Immature natural killer cell (primary cell): ENCODE measurements at places on chromosomes 6 and 20.

DNA sequence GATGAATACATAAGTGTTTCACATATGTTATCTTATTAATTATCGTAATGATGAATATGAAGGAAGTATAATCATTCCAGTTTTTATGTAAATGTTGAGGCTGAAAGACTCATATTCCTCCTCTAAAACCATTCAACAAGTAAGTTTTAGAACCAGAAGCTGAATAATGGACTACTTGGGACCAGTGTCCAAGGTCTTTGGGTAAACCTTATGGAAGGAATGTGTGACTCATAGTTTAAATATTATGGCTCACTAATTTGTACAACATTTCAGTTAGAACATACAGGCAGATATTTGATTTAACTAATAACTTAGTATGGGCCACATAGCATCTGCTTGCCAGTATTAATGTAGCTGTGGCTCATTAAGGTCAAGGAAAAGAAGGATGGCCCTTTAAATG, 209.6 kb downstream of the TFAP2B start:
- H3K27ac ChIP-seq = no peak overlapping the region
- no peaks in the 10 kb centered on the region for H3K27me3 ChIP-seq
- no peak overlapping the region for H3K4me3 ChIP-seq
- H3K4me1 ChIP-seq = no peaks in the 10 kb centered on the region

- H3K27ac ChIP-seq = peak overlapping the region; percentile 73
- H3K4me1 ChIP-seq = peaks cover 18% of the 10 kb centered on the region
- H3K27me3 ChIP-seq = no peaks in the 10 kb centered on the region
- H3K4me3 ChIP-seq = peak overlapping the region; percentile 59
- peak; percentile 28 for DNase-seq
Measured at GRCh38 chr6:116695401-116695800, 14.4 kb downstream of the KPNA5 start.

- H3K36me3 ChIP-seq = peaks cover 57% of the 10 kb centered on the region
- DNase-seq = no peak
- no peak overlapping the region for H3K27ac ChIP-seq
- no peak overlapping the region for H3K4me3 ChIP-seq
- peaks cover 3% of the 10 kb centered on the region for H3K27me3 ChIP-seq
Measured at GRCh38 chr6:18206591-18206990, 51.4 kb downstream of the KDM1B start.

DNA sequence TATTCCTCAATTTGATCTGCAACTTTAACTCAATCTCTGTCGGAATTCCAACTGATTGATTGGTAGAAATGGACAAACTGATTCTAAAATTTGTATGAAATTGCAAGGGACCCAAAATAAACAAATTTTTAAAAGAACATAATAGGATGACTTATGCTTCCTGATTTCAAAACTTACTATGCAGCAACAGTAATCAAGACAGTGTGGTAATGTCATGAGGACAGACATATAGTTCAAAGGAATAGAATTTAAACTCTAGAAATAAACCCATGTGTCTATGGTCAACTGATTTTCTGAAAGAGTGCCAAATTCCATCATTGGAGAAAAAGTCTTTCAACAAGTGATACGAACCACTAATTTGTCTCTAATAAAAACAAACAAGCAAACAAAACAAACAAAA, 1320.1 kb upstream of the GJE1 start:
- H3K4me3 ChIP-seq = no peak overlapping the region
- no peaks in the 10 kb centered on the region for H3K36me3 ChIP-seq
- no peak for DNase-seq

- H3K27ac ChIP-seq = no peak overlapping the region
- H3K27me3 ChIP-seq = peaks cover 4% of the 10 kb centered on the region
- H3K36me3 ChIP-seq = no peaks in the 10 kb centered on the region
- no peaks in the 10 kb centered on the region for H3K4me1 ChIP-seq
- no peak for DNase-seq
Measured at GRCh38 chr20:11993886-11994461, 76.3 kb downstream of the BTBD3 start.

DNA sequence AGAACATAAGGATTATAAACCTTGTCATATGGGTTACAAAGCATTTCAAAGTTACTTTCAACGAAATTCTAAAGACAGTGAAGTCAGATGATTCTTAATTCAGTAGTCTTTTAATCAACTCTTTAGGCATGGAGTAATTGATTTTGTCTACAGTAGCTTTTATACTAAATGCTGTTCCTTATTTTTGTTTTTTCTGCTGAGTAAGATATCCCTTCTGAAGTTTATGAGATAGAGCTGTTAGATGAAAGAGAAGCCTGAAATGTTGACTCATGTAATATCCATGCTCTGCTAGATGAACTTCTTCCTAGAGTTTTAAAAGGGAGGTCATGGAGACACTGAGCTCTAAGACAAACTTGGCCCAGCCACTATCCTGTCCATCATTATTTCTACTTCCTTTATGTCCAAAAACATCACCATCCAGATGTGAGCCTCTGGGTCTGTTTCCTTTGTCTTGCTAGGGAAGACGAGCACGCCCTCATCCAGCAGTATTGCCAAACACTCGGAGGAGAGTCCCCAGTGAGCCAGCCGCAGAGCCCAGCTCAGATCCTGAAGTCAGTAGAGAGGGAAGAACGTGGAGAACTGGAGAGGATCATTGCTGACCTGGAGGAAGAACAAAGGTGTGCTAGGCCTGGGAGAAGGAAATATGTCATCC, 550.3 kb downstream of the UTRN start:
- no peak for DNase-seq
- peak overlapping the region; percentile 65 for H3K27ac ChIP-seq
- H3K27me3 ChIP-seq = no peaks in the 10 kb centered on the region
- H3K4me3 ChIP-seq = no peak overlapping the region
- peaks cover 5% of the 10 kb centered on the region for H3K36me3 ChIP-seq

GRCh38 chr6:31597006-31597405, 4.2 kb upstream of the NCR3 start:
- peaks cover 45% of the 10 kb centered on the region for H3K4me1 ChIP-seq
- H3K27me3 ChIP-seq = peaks cover 6% of the 10 kb centered on the region
- H3K36me3 ChIP-seq = no peaks in the 10 kb centered on the region
- peak; percentile 71 for DNase-seq
- no peak overlapping the region for H3K4me3 ChIP-seq

- peak; percentile 17 for DNase-seq
- H3K27ac ChIP-seq = no peak overlapping the region
- no peaks in the 10 kb centered on the region for H3K36me3 ChIP-seq
- H3K4me3 ChIP-seq = no peak overlapping the region
Measured at GRCh38 chr20:57498425-57499400, 26.2 kb downstream of the CTCFL start.

DNA sequence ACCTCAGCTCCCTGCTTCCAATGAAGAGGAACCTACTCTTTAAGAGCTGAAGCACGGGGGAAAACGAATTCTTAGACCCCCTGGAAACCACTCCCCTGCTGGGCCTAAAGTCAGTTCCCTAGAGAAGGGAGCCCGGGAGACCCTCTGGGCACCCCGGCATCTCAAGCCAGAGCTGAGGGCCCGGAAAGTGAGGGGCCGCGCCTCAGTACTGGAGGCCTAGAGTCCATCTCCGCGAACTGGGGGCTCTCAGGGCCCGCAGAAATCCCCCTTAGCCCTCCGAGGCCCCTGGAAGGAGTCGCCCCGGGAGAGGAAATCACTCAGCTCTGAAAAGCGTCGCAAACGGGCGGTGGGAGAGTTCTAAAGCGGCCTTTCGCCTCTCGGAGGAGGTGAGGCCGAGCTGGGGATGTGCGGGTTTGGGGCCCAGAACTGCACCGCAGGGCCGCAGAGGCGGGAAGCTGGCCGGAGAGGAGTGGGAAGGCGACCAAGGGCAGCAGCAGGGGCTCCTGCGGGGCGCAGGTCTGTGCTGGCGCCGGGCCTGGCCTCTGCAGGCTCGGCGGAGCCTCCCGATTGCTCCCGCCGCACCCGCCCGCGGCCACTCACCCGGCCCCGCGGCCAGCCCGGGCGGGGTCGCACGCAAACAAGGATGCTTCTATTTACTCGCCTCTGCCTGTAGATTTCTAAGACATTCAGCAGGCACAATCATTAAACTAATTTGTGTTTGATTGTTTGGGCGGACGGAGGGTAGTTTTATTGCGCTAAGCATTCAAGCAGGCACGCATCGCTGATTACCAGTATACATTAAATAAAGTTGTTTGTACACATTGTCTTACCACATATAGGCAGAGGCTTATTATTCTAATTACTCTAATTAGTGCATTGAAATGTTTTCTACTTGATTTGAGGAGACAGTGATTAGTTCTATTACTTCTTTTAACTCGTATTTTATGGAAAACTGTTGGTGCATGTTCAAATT, 9.2 kb downstream of the POU3F2 start:
- no peaks in the 10 kb centered on the region for H3K36me3 ChIP-seq
- peaks cover 18% of the 10 kb centered on the region for H3K4me1 ChIP-seq
- H3K27ac ChIP-seq = no peak overlapping the region
- H3K4me3 ChIP-seq = no peak overlapping the region

DNA sequence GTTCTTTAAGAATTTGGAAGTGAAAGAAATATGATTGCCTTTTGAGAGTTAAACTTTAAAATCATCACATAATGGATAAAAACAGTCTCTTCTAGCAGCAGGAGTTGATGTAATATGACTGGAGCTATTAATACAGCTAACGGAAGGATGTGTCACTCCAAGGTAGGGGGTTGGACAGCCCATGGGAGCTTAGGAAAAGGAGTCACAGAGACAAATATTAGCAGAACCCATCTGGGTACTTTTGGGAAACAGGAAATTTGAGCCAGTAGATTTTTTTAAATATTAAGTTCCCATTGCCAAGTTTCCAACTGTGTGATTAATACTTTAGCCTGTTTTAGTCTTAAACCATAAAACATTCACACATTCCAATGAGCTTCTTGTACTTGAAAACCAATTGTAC, 164.7 kb upstream of the RIMS1 start:
- H3K27me3 ChIP-seq = no peaks in the 10 kb centered on the region
- no peaks in the 10 kb centered on the region for H3K36me3 ChIP-seq
- no peak overlapping the region for H3K4me3 ChIP-seq
- no peak overlapping the region for H3K27ac ChIP-seq

DNA sequence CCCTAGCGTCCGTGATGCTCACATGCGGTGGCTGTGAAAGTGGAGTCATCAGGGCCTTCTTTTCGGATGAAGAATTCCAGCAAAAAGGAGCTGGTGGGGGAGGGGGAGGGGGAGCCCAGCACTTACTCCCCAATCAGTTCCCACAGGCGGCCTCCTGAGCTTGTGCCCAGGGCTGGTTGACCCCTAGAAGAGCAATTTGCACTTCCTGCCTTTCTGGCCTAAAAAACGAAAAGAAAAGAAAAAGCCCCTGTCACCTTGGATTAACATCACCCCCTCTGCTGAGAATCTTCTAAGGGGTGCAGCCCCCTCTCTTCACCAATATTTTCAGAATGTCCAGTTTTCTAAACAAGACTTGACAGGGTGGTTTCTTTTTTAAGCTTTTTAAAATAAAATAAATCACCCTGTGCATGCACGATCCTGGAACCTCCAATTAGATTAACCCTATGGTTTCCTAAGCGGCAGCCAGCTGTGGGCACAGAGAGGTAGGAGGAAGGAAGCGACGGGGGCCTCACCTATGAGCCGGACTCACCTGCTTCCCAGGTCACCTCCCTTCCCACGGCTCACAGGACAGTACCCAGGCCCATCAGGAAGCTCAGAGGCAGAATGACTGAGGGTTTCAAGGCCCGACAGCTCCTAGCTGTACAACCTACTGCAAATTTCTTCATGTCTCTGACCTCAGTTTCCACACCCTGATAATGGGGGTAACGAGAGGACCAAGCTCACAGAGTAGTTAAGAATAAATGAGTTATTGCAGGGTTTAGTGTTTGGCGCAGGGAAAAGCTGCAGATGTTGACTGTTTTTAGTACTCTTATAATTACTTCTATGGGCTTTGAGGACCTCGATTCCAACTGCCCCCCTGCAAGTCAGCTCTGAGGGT, 10.5 kb upstream of the TGM2 start:
- DNase-seq = no peak
- H3K27me3 ChIP-seq = peaks cover 2% of the 10 kb centered on the region
- H3K27ac ChIP-seq = no peak overlapping the region

GRCh38 chr20:50323209-50323608, 132.6 kb downstream of the CEBPB start:
- H3K27me3 ChIP-seq = peaks cover 2% of the 10 kb centered on the region
- no peak overlapping the region for H3K4me3 ChIP-seq
- no peaks in the 10 kb centered on the region for H3K4me1 ChIP-seq

DNA sequence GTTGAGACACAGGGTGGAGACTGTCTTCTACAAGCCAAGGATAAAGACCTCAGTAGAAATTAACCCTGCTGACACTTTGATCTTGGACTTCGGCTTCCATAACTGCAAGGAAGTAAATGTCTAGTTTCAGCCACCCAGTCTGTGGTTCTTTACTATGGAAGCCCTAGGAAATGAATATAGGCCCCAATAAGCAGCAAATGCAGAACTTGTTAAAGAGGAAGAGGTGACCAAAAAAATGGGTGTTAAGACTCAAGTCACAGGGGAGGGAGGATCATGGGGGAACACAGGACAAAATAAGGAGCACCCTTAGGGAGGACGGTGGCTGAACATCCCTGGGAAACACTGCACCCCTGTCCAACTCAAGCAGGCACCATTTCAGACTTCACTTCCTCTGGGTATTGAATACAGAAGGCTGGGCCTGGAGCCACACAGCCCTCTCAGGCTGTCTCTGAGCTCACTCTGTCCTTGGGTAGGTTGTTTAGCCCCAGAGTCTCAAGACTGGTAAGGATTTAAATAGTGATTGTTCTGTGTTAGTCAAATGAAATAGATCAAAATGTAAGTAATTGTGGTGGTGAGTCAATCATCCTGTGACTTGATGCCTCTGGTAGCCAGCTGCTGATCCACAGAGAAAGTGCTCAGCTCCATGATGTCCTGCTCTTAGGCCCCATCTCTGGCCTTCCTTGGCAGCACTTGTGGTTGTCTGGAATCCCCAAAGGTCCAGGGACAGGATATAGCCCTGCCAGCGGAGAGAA, 30.5 kb upstream of the SIRPD start:
- no peak overlapping the region for H3K27ac ChIP-seq
- H3K4me1 ChIP-seq = no peaks in the 10 kb centered on the region
- H3K27me3 ChIP-seq = no peaks in the 10 kb centered on the region
- DNase-seq = no peak
- no peaks in the 10 kb centered on the region for H3K36me3 ChIP-seq
- no peak overlapping the region for H3K4me3 ChIP-seq

DNA sequence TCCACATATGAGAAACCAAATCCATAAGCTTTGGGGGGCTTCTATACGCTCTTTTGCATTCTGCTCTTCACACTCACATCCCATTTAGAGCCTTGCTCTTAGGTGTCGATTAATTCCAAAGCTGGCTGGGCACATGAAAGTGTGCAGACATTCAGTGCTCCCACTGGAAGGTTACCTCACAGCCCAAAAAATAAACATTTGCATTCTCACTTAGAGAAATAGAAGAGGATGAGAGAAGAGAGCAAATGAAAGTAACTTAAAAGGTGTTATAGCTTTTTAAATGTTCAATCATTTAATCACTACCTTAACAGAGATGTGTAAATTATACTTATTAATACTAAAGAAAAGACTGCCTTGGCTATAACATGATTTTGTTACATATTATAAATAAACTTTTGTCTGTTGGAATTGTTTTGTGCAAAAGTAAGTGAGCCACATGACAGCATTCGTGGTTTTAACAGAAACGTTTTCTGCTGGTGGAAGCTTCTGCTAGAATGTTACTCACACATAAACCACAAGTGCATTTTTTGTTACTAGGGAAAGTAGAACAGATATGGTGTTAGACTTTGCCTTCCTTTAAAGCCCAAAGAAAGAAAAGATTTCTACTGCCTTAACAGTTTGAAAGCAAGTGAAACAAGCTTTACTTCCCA, 116.7 kb downstream of the SIM1 start:
- H3K27me3 ChIP-seq = peaks cover 4% of the 10 kb centered on the region
- peak; percentile 15 for DNase-seq
- H3K4me1 ChIP-seq = peaks cover 15% of the 10 kb centered on the region
- no peak overlapping the region for H3K4me3 ChIP-seq

GRCh38 chr20:57306747-57307146, 22.9 kb upstream of the SPO11 start:
- no peak for DNase-seq
- H3K4me3 ChIP-seq = no peak overlapping the region
- peaks cover 4% of the 10 kb centered on the region for H3K27me3 ChIP-seq
- H3K36me3 ChIP-seq = no peaks in the 10 kb centered on the region
